ENCODE measurements at places on chromosomes 6 and 20. TPM values are rescaled to one million over a fixed set of nuclear protein-coding genes. Genes with fewer than 3 reads are reported as not detected.

Gene B3GAT2
- polyA plus RNA-seq = not detected

DNA sequence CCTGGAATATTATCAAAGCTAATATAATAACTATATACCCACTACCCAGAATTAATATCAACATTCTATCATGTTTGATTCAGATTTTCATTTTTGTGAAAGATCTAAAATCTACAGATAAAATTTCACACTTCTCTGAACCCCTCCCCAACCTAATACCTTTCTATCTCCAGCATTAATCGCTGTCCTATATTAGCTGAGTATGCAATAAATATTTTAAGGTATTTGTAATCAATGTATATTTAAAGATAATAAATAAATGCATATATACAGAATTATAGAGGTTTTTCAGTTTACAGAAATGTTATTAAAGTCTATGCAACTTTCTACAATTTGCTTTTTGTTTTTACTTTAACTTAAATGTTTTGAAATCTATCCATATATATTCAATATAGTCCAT is 156.7 kb upstream of the NRSN1 start:
- no peak for DNase-seq

Gene GPR6
- not detected for polyA plus RNA-seq

Gene C20orf144
- polyA plus RNA-seq = not detected

GRCh38 chr20:35994994-35995453 is 26.6 kb downstream of the CNBD2 start:
- peak; percentile 55 for DNase-seq

GRCh38 chr6:170007468-170008293 is 256.3 kb downstream of the ERMARD start:
- no peak for DNase-seq

Gene RIMS1
- not detected for polyA plus RNA-seq

- DNase-seq = no peak
These were observed 54.7 kb downstream of the CDS2 start for GRCh38 chr20:5181492-5181891.

GRCh38 chr6:31423550-31423949 is 20.2 kb downstream of the MICA start:
- DNase-seq = no peak

- DNase-seq = no peak
These were observed 49.8 kb upstream of the ADTRP start for GRCh38 chr6:11828262-11828870.

- no peak for DNase-seq
These were observed 458 bp upstream of the ARMC12 start for GRCh38 chr6:35736253-35736894.

DNA sequence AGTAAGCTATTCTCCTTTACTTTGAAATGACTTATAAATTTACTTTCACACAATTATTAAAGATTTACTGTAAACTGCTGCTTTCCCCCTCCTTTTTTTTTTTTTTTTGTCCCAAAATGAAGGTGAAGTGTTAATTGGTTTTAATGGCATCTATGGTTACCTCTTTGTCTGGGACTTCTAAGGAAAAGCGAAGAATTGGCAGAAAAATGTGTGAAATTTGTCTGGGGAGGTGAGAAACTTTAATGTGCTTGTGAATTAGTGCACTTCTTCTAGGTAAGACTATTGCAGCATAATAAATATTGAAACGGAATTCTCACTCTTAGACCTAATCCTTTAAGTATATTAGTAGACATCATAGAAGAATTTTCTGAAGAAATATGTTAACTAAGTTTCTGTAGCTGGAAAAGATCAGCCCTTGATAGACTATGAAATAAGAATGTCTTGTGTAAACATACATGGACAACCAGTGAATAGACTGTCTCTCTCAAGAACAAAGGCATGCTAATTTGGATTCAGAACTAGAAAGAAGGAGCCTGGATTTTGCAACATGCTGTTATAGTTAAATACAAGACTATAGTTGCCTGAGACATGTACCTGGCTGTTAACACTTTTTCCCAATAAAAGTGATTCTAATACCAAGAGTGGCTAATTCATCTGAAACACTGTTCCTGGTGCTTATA is 23.9 kb downstream of the FLRT3 start:
- no peak for DNase-seq

Gene BTN1A1
- polyA plus RNA-seq = not detected

GRCh38 chr6:75290136-75290945 is 5.7 kb upstream of the TMEM30A start:
- DNase-seq = no peak

DNA sequence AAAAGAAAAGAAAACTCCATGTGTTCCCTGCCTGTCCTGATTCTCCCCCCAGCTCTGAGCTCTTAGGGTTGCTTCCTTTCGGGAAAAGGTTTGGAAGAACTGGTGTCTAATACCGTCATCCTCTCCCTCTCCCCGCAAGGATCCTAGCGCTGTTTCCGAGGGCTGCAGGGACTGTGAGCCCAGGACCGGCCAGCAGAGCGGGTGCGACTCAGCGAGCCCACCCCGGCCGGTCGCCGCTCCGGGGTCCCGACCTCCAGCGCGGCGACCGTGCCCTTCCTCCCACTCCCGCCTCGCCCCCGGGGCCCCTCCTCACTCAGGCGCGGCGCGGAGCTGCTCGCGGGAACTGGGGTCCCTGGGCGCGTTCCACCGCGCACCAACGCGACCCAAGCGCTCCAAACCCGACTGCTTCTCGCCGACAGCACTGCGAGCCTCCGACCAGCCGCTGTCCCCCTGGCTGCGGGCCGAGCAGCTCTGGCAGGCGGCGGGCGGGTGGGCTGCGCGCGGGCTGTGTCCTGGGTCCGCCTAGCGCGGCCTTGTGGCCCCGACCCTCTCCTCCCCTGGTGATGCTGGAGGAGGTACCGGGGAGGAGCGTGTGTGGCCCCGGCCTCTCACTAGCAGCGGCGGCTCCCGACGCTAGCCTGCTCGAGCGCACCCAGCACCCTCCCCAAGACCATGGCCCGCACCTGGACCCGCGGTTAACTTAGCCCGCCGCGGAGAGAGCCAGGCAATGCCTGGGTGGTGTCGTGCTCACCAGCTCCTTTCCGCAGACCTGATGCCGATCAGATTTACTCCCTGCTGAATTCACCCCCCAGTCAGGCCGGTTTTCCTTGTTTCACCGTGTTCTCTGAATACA is at the start of gene PLA2G7:
PLA2G7 (minus strand) TSS at position 509 of the 853 bp plus-strand sequence. CDS start 12,484 bp downstream, outside the sequence.
- no peak for DNase-seq

DNA sequence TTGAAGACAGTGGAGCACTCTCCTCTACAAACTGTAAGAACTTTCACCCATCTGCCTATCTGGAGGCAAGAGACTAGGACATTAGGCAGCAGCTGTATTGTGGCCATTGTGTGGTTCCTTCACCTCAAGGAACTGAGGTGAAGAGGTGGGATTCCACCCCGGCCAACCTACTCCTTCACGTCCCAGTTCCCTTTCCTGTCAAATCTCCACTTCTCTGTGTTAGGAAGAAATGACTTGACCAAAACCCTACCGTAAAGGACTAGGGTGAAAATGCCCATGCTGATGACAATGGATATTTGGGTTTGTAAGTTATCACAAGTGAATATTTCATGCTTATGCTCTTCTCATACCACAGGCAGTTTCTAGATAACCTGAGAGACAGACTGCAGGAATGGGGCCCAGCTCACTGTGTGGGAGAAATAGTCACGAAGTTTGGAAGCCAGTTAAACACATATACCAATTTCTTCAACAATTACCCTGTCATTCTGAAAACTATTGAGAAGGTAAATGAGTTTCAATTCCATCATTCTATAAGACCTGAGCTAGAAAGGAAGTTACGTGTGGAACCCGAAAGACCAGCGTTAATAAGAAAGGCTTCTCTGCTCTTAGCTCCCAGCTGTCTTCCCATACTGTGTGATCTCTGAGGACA is 86.6 kb downstream of the ECT2L start:
- no peak for DNase-seq

DNA sequence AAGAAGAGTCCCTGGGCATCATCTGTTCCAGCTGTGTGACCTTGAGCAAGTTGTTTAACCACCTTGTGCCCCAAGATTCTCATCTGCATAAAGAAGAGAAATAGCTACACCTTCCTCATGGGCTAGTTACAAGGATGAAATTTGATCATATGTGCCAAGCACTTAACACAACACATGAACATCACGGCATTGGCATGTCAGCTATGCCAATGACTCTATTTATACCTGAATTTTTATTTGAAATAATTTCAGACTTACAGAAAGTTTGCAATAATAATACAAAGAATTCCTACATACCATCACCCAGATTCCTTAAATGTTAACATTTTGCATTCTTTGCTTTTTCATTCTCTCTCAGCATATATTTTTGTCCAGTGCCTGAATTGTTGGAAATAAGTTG is 21.0 kb upstream of the TCF15 start:
- no peak for DNase-seq

DNA sequence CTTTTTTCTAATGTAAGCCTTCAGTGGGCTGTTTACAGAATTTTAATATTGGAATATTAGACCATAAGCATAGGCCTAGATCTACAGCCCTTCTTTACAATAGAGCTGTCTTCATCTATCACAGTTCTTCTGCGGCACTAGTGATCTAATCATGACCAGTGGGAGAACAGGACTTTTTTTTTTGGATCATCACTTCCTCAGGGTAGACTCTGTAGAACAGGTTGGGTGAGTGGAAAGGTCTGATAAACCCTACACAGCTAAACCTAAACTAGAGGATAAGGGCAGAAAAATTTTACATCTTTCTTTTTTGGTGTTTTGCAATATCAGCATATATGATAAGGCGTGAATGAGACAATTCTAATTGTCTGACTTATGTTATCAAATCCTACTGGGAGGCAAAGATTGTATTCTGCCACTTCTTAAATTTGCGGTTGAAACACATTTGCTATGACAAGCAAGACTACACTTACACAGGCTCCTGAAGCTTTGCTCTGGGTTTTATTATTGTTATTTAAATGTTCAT is 52.2 kb downstream of the GOPC start:
- peak; percentile 25 for DNase-seq

- peak; percentile 26 for DNase-seq
These were observed 13.1 kb downstream of the ZNF341 start for GRCh38 chr20:33744773-33745385.

Gene SAPCD1
- 1.7 TPM for polyA plus RNA-seq

- no peak for DNase-seq
These were observed 20.9 kb downstream of the TPX2 start for GRCh38 chr20:31759836-31760518.

GRCh38 chr6:133710826-133711225 is 178.1 kb upstream of the TCF21 start:
- DNase-seq = no peak

- no peak for DNase-seq
These were observed 3.7 kb downstream of the NRN1 start for GRCh38 chr6:6002848-6003620.

DNA sequence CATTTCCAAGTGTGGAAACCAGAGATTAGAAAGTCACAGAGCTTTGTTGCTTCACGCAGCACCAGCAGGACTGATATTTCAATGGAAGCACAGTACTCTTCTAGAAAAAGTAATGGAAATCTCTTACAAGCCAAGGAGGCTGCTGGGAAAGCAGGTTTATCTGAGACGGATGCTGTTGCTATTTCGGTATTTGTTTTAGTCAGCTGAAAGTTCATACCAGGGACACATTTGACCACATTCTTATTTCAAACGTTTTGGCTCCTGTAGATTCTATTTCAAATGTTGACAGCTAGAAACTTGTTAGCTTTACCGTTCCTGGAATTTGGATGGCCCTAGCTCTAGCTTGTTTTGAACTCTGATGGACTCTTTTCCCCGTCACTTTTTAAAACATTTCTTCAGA is 3.7 kb upstream of the TMEM242 start:
- DNase-seq = no peak

DNA sequence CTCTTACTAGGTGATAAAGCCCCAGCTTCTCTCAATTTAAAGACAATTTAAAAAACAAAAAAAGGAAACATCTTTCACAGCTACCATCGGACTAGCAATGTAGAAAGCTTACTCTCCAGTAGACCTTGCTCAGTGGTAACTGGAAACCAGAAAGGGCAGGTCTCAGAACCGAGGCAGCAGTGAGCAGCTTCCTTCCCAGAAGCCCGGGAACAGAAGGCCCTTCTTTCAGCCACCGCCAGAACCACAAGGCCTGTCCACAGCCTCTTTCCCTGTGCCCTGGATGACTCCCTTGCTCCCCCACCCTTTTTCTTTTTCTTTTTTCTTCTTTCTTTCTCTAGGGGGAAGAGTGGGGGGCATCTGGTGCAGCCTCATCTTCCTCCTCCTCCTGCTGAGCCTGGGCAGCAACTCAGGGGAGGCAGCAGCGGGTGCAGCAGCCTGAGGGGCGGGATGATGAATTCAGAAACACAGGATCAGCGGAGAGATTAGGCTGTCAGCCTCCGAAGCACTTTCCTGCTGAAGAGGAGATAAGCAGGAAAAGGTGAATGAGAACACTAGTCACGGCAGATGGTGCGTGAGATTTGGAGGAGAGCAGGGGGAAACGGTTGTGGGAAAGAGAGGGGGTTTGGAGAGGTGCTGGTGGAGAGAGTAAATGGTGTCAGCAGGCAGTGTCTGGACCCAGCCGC is 158.5 kb downstream of the ID4 start:
- DNase-seq = no peak

GRCh38 chr20:63106108-63106764 is 99.5 kb upstream of the BHLHE23 start:
- no peak for DNase-seq

DNA sequence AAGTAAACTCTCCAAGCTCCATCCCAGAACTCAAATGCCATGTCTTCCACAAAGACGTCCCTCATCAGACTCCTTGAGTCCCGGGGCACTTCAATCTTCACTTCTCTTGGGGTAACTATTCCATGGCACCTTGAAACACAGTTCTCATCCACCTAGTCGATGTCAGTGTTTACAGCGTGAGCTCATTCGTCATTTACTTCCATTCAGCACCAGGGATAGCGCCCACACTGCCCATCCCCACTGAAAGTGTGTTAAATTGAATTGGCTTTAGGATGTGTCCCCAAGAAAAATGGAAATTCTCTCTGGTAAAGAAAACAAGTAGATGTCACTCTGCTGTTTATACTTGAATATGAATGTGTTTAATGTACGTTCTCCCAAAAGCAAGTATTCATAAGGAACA is 31.3 kb downstream of the KCNK15 start:
- no peak for DNase-seq

- no peak for DNase-seq
These were observed 75.8 kb upstream of the AFDN start for GRCh38 chr6:167750956-167751358.
